Amygdala (tissue), 56 donors: ENCODE measurements at places on chromosomes 11 and 22.

DNA sequence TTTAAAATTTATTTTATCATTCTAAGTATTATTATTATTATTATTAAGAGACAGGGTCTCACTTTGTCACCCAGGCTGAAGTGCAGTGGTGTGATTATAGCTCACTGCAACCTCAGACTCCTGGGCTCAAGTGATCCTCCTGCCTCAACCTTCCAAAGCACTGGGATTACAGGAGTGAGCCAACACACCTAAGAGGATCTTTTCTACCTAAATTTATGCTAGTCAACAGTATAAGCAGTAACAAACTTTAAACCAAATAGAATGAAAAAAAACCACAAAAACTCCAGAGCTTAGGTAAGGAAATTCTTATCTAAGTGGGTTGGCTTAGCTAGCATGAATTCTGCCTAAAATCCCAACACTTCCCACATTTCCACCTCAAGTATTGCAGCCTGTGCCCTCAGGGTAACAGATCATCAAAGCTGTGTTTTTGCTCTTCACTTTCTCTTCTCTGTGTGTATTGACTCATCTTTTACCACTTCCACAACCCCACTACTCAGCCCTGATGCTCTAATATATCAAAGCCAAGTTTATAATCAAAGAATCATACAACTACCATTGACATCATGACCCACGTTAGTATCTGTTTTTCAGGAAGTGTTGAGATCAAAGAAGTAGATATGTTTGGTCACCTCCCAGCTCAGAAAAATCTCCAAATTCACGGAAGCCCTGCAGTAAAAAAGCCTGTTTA, 93.7 kb upstream of the SPON1 start:
- DNase-seq: no peak

- no peak for DNase-seq
Measured at GRCh38 chr11:11615086-11615485, 6.7 kb downstream of the GALNT18 start.

GRCh38 chr11:109894242-109894641, 198.9 kb upstream of the ZC3H12C start:
- no peak for DNase-seq

GRCh38 chr22:48182846-48183805, 1420.7 kb downstream of the TBC1D22A start:
- no peak for DNase-seq

GRCh38 chr22:47337161-47337621, 574.7 kb downstream of the TBC1D22A start:
- no peak for DNase-seq

DNA sequence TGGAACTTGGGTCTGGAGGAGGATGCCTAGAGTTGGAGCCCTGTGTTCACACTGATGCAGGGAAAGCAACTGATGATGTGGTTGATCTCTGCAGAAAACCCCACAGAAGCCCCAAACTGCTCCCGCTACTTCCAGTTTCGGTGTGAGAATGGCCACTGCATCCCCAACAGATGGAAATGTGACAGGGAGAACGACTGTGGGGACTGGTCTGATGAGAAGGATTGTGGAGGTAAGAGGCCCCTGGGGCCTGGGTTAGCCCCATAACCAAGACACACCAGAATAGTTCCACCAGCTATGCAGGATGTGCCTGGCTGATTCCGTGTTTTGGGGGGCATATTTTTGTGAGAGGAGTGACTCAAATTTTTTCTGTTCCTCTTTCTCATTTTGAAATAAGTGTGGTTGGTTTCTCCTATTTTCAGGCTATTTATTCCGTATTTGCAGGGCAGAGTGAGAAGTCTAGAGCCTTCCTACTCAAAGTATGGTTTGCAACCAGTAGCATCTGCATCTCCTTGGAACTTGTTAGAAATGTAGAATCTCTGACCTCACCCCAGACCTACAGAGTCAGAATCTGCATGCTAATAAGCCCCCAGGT, 137.3 kb upstream of the SORL1-AS1 start:
- no peak for DNase-seq

GRCh38 chr11:2651826-2652271, 47.9 kb downstream of the KCNQ1OT1 start:
- no peak for DNase-seq

- no peak for DNase-seq
Measured at GRCh38 chr11:68150037-68150436, 28.8 kb upstream of the CHKA start.
